Activated B cell treated with CpG ODN at 0.5 μM for 24 hours (primary cell): ENCODE measurements at places on chromosomes 2 and 18.

DNA sequence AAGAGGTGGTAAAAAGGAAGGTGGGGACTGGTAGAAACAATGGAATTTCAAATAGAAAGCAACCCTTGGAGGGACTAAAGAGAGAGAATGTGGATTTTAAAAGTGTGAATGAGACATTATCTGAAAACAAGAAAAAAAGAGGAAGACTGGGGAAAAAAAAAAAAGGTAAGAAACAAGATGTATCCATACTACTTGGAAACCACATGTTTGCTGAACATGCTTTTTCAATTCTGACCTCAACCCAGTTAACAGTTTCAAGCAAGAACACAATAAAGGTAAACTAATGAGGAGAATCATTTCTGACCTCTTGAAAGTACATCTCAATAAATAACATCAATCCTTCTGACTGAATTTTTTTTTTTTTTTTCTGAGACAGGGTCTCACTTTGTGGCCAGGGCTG, 2.6 kb downstream of the FARSB start:
- DNase-seq: no peak

GRCh38 chr2:238505892-238506280, 79.2 kb downstream of the ASB1 start:
- no peak for DNase-seq

DNA sequence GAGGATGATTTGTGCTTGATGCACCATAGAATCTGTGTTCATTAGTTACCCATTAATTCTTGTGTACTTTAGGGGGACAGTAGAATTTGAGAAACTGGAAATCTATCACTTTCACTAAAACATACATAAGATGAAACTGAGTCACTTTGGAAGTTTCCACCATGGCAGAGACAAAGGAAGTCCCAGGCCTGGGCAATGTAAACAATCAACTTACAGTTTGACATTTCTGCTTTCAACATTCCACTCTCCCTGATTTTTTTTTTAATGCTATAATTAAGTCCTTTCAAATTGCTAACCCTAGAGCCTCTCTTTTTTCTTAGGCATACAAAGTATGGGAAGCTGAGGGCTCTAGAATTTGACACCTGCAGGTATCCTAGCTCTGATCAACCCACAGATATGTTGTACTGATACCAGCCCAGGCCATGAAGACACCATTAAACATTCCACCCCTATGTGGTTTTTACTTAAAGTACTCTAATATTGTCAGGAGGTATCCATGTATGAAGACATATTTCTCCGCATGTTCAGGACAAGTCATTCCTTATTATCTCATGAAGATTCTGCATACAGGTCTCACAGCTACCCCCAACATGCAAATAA, 88.5 kb upstream of the GLS start:
- DNase-seq: no peak

GRCh38 chr2:238507836-238508235, 81.1 kb downstream of the ASB1 start:
- DNase-seq: no peak

GRCh38 chr18:79750980-79751571, 46.7 kb upstream of the KCNG2 start:
- DNase-seq: no peak

DNA sequence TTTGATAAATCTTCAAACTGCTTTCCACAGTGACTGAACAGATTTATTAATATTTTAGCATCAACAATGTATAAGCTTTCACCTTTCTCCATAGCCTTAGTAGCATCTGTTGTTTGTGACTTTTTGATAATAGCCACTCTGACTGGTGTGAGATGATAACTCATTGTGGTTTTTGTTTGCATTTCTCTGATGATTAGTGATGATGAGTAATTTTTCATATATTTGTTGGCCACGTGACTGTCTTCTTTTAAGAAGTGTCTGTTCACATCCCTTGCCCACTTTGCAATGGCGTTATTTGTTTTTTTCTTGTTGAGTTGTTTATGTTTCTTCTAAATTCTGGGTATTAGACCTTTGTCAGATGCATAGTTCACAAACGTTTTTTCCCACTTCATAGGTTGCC, 952.9 kb downstream of the TRIB2 start:
- no peak for DNase-seq

DNA sequence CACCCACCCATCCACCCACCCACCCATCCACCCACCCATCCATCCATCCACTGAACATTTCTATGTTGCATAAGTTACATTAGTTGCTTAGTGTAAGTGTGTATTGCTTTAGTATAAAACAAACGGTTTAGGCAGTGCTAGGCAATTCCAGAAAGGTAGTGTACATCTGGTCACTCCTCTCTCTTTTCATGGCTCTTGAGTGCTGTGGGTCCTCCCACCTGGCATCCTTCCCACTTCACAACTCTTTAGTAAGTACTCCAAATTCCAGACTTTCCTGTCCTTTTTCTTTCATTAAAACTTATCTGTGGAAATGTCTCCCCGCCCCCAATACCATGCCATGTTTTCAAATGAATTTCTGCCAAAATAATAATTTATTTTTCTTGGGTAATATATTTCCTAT, 122.5 kb downstream of the PLEKHM3 start:
- no peak for DNase-seq

DNA sequence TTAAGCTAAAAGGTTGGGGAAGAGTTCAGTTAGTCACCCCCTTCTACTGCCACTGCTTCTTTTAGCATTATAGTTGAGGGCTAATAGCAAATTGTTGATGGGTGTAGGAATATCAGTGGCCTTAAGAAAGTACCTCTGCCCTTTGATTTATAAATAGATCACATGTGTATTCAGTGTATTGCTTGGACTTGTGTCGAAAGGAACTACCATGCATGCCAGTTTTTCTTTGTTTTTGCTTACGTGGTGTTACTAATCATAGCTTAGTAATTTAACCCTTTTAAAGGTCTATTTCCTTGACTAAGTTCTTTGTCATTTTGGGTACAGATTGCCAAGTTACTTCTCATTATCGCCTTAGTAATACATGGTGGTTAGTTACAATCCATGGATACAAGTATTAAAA, 85.6 kb downstream of the MIB1 start:
- DNase-seq: no peak

GRCh38 chr2:62593825-62594224, 87.8 kb upstream of the TMEM17 start:
- DNase-seq: no peak
